ENCODE measurements at places on chromosomes 2 and 18. TPM values are rescaled to one million over a fixed set of nuclear protein-coding genes. Genes with fewer than 3 reads are reported as not detected.

GRCh38 chr18:54561706-54562267 lies 29.3 kb upstream of the DYNAP start:
- no peak for DNase-seq
- no peaks in the 10 kb centered on the region for H3K36me3 ChIP-seq
- no peak overlapping the region for H3K4me3 ChIP-seq
- no peaks in the 10 kb centered on the region for H3K4me1 ChIP-seq

DNA sequence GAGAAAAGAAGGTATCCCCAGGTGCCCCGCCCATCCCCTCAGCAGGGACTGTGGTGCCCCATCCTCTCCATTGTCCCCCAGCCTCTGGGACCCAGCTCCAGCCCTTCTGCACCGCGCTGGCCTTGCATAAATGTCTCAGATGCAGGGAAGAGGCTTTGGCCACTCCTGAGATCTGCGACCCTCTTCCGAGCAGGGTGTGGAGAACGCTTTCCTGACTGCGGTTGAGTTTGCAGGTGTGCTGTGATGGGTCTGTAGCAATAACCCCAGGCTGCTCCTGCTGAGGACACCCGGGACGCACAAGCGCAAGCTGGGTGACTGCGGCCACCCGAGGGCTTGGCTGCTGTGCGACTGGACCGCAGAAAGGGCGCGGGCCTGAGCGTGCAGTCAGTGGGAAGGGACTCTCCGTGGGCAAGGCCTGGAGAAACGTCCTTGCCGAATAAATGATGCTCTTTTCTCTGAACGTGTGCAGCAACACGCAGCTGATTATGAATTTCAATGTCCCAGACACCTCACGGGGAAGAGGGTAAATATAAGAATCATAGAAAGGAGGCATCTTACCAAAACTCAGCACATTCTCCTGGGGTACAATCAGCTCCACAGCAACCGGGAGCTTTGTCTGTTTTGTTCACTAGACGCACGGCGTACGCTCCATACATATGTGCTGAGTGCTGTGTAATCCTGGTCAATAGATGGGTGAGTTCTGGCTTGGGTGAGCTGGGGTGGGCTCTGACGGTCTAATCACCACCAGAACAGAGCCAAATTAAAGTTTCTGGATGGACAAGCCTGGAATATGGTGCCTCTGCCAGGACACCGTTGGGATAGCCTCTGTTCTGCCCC lies 67.5 kb upstream of the ZNF516 start:
- H3K27me3 ChIP-seq, result no peaks in the 10 kb centered on the region
- H3K27ac ChIP-seq, result no peak overlapping the region
- DNase-seq, result no peak
- H3K4me3 ChIP-seq, result no peak overlapping the region
- no peaks in the 10 kb centered on the region for H3K4me1 ChIP-seq
- no peaks in the 10 kb centered on the region for H3K36me3 ChIP-seq

DNA sequence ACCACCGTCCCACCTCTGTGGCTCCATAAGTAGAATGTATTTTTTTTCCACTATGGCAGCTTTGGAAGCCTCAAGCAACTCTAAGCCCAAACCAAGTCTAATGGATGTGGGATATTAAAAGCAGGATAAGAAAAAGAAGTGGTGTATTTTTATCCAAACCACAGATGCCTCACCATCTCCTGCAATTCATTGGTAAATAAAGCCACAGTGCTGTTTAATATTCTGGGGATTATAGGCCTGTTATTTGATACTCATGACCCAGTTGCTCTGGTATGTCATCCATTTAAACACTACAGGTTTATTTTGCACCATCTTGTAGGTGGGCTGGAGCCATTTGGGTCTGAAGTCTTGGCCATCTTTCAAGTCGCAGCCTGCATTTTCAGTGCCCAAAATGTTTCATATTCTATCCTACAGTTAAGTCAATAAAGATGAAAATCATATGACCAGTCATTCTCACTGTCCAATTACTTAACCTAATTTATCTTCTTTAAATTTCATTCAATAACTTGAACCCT lies 279.5 kb upstream of the EPHA4 start:
- H3K27me3 ChIP-seq, result no peaks in the 10 kb centered on the region
- no peak overlapping the region for H3K4me3 ChIP-seq
- H3K27ac ChIP-seq, result no peak overlapping the region
- no peaks in the 10 kb centered on the region for H3K4me1 ChIP-seq
- DNase-seq, result no peak
- H3K36me3 ChIP-seq, result no peaks in the 10 kb centered on the region

GRCh38 chr2:41180387-41180786 lies 728.5 kb upstream of the SLC8A1 start:
- no peaks in the 10 kb centered on the region for H3K36me3 ChIP-seq
- no peaks in the 10 kb centered on the region for H3K27me3 ChIP-seq
- H3K4me1 ChIP-seq, result no peaks in the 10 kb centered on the region
- DNase-seq, result no peak
- H3K27ac ChIP-seq, result no peak overlapping the region
- no peak overlapping the region for H3K4me3 ChIP-seq

TMEM198 gene
- total RNA-seq, result 8.2 TPM

DNA sequence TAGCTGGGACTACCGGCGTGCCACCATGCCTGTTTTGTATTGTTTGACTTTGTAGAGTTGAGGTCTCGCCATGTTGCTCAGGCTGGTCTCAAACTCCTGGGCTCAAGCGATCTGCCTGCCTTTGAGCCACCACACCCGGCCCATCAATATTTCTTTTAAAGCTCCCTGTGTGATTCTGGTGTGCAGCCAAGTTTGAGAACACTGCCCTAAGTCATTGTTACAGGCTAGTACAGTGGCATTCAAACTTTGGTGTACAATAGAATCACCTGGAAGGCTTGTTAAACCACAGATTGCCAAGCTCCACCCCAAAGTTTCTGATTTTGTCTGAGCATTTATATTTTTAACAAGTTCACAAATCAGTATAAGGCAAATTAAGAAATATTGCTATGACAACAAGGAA lies 99.9 kb downstream of the RBBP8 start:
- no peaks in the 10 kb centered on the region for H3K36me3 ChIP-seq
- H3K4me1 ChIP-seq, result no peaks in the 10 kb centered on the region
- DNase-seq, result no peak
- no peaks in the 10 kb centered on the region for H3K27me3 ChIP-seq
- H3K27ac ChIP-seq, result no peak overlapping the region

- no peaks in the 10 kb centered on the region for H3K36me3 ChIP-seq
- no peak for DNase-seq
- no peak overlapping the region for H3K4me3 ChIP-seq
- peaks cover 22% of the 10 kb centered on the region for H3K4me1 ChIP-seq
- peak overlapping the region; percentile 23 for H3K27ac ChIP-seq
These were observed 42.0 kb downstream of the CCDC148 start for GRCh38 chr2:158414538-158414937.

AFF3 gene
- total RNA-seq, result not detected

DNA sequence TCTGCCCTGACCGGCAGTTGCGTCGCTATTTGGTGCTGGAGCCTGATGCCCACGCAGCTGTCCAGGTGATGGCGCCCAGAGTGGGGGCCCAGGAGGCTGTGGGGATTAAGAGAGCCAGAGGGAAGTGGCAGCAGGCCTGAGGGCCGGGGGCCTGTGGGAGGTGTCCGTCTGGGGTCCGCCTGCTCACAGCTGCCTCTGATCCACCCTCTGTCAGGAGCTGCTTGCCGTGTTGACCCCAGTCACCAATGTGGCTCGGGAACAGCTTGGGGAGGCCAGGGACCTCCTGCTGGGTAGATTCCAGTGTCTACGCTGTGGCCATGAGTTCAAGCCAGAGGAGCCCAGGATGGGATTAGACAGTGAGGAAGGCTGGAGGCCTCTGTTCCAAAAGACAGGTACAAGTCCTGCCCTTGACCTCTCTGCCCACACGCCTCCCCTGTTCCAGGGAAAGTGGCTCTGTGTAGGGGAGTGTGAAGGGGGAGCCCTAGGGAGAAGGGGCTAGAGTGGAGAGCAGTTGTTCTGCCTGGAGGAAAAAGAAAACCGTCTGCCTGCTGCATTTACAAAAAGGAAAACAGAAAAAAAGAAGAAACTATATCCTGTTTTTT lies 11.6 kb downstream of the STK11IP start:
- no peak overlapping the region for H3K4me3 ChIP-seq
- H3K27ac ChIP-seq, result no peak overlapping the region
- H3K36me3 ChIP-seq, result no peaks in the 10 kb centered on the region
- DNase-seq, result no peak
- no peaks in the 10 kb centered on the region for H3K4me1 ChIP-seq
- H3K27me3 ChIP-seq, result no peaks in the 10 kb centered on the region

DNA sequence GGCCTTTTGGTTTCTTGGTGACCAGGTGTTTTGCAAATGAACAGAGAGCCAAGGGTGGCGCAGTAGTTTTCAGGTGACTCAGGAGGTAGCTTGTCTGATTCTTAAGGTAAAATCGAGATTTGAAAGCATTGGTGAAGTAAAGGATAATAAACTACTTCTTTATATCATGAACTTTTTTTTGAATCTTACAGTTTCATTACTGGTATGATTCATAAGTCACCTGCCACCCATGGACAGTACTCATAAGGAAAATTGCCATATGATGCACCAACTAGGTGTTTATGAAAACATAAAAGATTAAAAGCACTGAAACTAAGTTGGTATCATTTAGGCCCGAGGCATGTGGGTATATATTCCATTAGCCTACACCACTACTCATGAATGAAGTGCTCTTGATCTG lies 84.1 kb upstream of the MGAT5 start:
- peaks cover 4% of the 10 kb centered on the region for H3K36me3 ChIP-seq
- no peaks in the 10 kb centered on the region for H3K4me1 ChIP-seq
- H3K4me3 ChIP-seq, result no peak overlapping the region
- no peak for DNase-seq
- no peak overlapping the region for H3K27ac ChIP-seq
- H3K27me3 ChIP-seq, result no peaks in the 10 kb centered on the region

All from SJCRH30 (cell line).